ENCODE measurements at places on chromosomes 1 and 21. TPM values are rescaled to one million over a fixed set of nuclear protein-coding genes. Genes with fewer than 3 reads are reported as not detected.

Gene AMY1B
- not detected for total RNA-seq

- DNase-seq: no peak
- H3K27ac ChIP-seq: no peak overlapping the region
- no peaks in the 10 kb centered on the region for H3K27me3 ChIP-seq
- H3K36me3 ChIP-seq: no peaks in the 10 kb centered on the region
- no peaks in the 10 kb centered on the region for H3K4me1 ChIP-seq
- H3K4me3 ChIP-seq: no peak overlapping the region
Measured at GRCh38 chr1:193480755-193481154, 294.3 kb upstream of the B3GALT2 start.

GRCh38 chr1:158649052-158649451 lies 37.5 kb downstream of the SPTA1 start:
- no peaks in the 10 kb centered on the region for H3K4me1 ChIP-seq
- H3K27me3 ChIP-seq: no peaks in the 10 kb centered on the region
- no peaks in the 10 kb centered on the region for H3K36me3 ChIP-seq
- DNase-seq: no peak
- H3K27ac ChIP-seq: no peak overlapping the region
- no peak overlapping the region for H3K4me3 ChIP-seq

Gene A3GALT2
- not detected for total RNA-seq

Gene KLHL17
- total RNA-seq: 30.1 TPM

Gene ROR1
- 73.6 TPM for total RNA-seq

GRCh38 chr1:160436966-160437365 lies 36.6 kb downstream of the VANGL2 start:
- no peaks in the 10 kb centered on the region for H3K27me3 ChIP-seq
- no peak for DNase-seq
- no peak overlapping the region for H3K4me3 ChIP-seq
- no peaks in the 10 kb centered on the region for H3K4me1 ChIP-seq
- H3K27ac ChIP-seq: no peak overlapping the region

Gene FCRL2
- total RNA-seq: not detected

DNA sequence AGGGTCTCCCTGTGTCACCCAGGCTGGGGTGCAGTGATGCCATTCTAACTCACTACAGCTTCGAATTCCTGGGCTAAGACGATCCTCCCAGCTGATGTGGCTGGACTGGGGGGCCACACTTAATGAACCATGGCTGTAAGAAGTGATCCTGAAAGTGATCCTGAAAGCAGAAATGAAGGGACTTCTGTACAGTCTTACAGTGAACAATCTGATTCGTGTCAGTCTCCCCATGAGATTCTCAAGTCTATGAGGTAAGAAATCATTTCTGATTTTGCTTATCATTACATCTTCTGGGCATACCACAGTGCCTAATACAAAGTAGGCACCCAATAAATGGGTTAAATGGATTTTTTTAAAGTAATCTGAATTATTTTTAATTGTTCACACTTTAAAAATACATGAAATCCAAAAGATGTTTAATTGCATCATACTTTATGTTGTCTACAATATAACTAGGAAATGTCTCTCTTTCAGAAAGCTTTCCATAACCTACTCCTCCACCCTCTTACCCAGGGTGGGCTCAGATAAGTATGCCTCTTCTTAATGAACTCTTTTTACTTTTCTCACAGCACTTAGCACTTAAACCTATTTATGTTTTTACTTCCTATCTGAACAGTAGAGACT lies 21.5 kb downstream of the TUT4 start:
- no peaks in the 10 kb centered on the region for H3K27me3 ChIP-seq
- no peak overlapping the region for H3K27ac ChIP-seq
- no peak for DNase-seq

GRCh38 chr1:8745749-8746390 lies 71.6 kb downstream of the RERE start:
- H3K4me1 ChIP-seq: no peaks in the 10 kb centered on the region
- H3K27ac ChIP-seq: no peak overlapping the region
- no peak overlapping the region for H3K4me3 ChIP-seq

DNA sequence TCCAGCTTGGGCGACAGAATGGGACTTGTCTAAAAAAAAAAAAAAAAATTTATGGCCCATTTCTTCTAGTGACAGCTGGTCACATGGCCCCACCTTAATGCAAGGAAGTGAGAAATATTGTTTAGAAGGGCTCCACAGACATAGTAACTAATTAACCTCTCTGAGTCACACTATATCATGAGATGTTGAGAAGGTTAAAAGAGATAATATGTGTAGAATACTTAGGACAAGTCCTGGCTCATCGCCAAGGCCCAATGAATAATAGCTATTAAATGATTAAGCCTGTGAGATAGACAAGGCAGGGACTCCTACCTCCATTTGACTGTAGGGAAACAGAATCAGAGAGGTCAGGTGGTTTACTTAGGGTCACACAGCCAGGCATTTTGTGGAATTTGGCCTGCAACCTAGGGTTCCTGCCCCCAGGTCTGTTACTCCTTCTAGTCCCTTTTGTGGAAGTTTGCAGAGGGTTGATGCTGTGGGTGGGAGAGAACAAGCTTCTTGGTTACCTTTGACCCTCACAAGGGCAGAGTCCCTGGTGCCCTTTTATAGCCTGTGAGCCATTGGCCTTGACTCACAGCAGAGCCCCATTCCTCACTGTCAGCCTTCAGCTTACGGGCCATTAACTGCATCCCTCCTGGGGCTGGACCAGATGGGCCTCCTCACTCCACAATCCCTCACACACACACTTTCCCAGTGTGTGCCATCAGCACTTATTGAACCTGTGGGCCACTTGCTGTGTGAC lies 48.5 kb downstream of the OPRD1 start:
- no peak for DNase-seq
- no peak overlapping the region for H3K27ac ChIP-seq

Gene CYP4B1
- total RNA-seq: not detected

- no peak overlapping the region for H3K4me3 ChIP-seq
- peaks cover 28% of the 10 kb centered on the region for H3K4me1 ChIP-seq
- no peak overlapping the region for H3K27ac ChIP-seq
- H3K36me3 ChIP-seq: peaks cover 14% of the 10 kb centered on the region
Measured at GRCh38 chr1:3787745-3788605, 8.3 kb downstream of the LRRC47 start.

Gene AK5
- 5.2 TPM for total RNA-seq

Gene CTH
- 34.5 TPM for total RNA-seq

DNA sequence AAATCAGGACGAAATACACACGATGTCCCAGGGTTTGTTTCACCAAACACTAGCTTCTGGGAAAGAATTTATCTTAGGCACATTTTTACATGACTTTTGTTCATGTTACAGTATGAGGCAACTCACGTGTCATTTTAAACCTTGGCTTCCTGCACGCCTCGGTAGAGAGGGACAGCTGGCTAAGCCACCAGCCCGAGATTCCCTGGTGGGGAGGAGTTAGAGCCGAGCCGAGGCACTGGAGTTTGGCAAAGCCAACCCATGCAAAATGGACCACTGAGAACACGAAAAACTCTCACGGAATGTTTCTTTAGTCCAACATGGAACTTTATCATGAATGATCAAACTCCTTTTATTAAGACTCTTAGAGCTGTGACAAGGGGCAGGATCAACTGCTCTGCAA lies 240.0 kb downstream of the DYRK1A start:
- no peaks in the 10 kb centered on the region for H3K36me3 ChIP-seq
- DNase-seq: no peak
- no peak overlapping the region for H3K4me3 ChIP-seq
- H3K27ac ChIP-seq: no peak overlapping the region
- H3K4me1 ChIP-seq: no peaks in the 10 kb centered on the region

DNA sequence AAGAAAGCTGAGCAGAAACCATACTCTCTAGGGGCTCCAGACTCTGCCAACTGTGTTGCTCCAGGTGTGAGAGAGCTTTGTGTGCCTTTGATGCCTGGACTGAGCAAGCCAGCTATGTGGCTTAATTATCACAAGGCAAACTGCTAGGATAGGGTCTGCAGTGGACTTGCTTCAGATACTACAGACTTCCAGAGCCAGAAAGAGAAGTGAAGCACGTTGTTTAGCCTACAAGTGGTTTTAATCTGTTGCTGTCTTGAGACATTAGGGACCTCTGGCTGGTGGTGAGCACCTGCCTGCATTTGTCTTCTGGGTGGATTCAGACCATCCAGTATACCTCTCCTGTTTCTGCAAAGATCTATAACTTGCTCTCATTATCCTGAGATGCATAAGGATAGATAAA lies 353.4 kb upstream of the PLXNA2 start:
- no peak overlapping the region for H3K27ac ChIP-seq
- peaks cover 13% of the 10 kb centered on the region for H3K4me1 ChIP-seq
- H3K4me3 ChIP-seq: no peak overlapping the region
- no peaks in the 10 kb centered on the region for H3K36me3 ChIP-seq

- no peak overlapping the region for H3K27ac ChIP-seq
- H3K4me3 ChIP-seq: no peak overlapping the region
- H3K27me3 ChIP-seq: no peaks in the 10 kb centered on the region
- no peaks in the 10 kb centered on the region for H3K36me3 ChIP-seq
- no peak for DNase-seq
- H3K4me1 ChIP-seq: no peaks in the 10 kb centered on the region
Measured at GRCh38 chr21:45769896-45770295, 126.4 kb downstream of the PCBP3 start.

DNA sequence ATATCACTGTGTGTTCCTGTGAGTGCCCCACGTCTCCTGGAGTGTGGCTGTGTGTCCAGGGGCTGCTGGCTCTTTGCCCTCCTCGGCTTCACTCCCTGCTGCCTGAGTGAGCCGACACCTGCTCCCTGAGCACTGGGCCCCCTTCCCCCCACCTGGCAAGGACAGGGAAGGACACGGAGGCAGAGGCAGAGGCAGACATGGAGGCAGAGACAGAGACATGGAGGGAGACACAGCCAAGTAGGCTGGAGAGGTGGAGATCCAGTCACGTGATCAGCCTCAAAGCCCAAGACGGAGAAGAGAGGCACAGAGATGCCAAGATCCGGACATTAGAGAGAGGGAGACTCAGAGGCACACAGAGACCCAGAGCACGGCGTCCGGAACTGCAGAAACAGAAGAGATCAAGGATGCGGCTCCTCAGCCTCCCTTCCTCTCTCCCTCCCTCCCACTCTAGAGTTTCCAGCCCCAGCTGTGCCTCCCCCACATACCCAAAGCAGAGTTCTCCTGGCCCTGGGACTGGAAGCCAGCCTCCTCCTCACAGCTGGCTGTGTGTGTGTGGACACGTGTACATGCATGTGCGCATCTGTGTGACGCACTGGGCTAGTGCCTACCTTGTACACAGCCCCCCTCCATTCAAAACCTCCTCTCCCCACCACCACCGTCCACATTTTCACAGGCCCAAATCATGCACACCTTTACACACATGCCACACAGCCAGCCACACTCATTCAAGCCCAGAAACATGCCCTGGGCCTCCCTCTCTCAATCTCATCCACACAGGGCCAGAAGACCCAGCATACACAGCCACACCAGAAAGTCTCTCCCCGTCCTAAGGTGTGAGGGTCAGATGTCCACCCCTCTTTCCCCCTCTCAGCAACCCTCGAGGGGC lies 39.1 kb upstream of the WASF2 start:
- H3K36me3 ChIP-seq: no peaks in the 10 kb centered on the region
- no peak overlapping the region for H3K27ac ChIP-seq
- H3K4me1 ChIP-seq: peaks cover 37% of the 10 kb centered on the region
- H3K4me3 ChIP-seq: peak overlapping the region; percentile 2
- H3K27me3 ChIP-seq: no peaks in the 10 kb centered on the region

GRCh38 chr21:29359718-29360117 lies 61.0 kb downstream of the BACH1 start:
- no peak overlapping the region for H3K4me3 ChIP-seq
- no peaks in the 10 kb centered on the region for H3K4me1 ChIP-seq

DNA sequence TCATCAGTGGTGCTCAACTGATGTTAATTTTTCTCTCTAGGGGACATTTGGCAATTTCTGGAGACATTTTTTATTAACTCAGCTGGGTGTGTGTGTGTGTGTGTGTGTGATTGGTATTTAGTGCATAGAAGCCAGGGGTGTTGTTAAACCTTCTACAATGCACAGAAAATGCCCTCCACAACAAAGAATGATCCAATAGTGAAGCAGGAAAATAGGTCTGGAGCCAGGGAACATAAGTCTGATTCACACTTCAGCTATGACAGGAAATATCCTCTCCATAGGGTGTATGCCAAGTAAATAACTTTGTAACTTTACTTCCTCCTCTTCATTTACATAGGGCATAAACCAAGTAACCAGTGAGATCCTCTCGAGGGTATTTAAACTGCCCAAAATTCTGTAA lies 25.1 kb upstream of the TMEM61 start:
- no peak for DNase-seq
- H3K4me3 ChIP-seq: no peak overlapping the region
- H3K27me3 ChIP-seq: no peaks in the 10 kb centered on the region
- H3K27ac ChIP-seq: no peak overlapping the region

- no peak overlapping the region for H3K4me3 ChIP-seq
- H3K27ac ChIP-seq: no peak overlapping the region
- H3K36me3 ChIP-seq: no peaks in the 10 kb centered on the region
- H3K27me3 ChIP-seq: no peaks in the 10 kb centered on the region
Measured at GRCh38 chr1:89689234-89689633, 56.3 kb downstream of the LRRC8C start.

DNA sequence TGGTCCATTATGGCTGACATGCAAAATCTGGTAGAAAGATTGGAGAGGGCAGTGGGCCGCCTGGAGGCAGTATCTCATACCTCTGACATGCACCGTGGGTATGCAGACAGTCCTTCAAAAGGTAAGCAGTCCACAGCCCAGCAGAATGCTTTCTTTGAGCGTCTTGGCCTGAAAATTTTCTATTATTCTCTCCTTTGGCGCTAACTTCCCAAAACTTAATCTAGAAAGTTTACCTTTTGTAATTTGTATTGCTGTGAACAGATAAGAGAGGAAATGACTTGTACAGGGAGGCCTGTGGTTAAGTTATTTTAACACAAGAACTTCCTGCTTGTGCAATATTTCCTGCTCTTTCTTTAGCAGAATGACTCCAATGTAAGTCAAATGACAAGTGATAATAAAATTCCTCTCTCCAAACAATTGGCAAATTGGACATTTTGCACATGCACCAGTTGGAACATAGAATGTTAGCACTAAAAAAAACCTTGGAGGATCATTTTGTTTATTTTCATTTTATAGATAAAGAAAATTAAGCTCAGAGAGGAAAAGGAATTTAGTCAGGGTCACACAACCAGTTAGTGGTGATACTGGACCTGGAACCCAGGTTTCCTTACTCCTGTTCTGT lies 18.9 kb downstream of the CAP1 start:
- no peak overlapping the region for H3K4me3 ChIP-seq
- H3K27ac ChIP-seq: 0 out of 2 replicates have a peak overlapping the region, but pooled peaks have one; percentile 2
- H3K36me3 ChIP-seq: peaks cover 36% of the 10 kb centered on the region
- H3K4me1 ChIP-seq: peaks cover 5% of the 10 kb centered on the region
- no peaks in the 10 kb centered on the region for H3K27me3 ChIP-seq

- no peak overlapping the region for H3K4me3 ChIP-seq
- no peaks in the 10 kb centered on the region for H3K36me3 ChIP-seq
- H3K4me1 ChIP-seq: no peaks in the 10 kb centered on the region
- no peaks in the 10 kb centered on the region for H3K27me3 ChIP-seq
- H3K27ac ChIP-seq: no peak overlapping the region
Measured at GRCh38 chr1:168963601-168964000, 142.9 kb upstream of the ATP1B1 start.

Gene TRIM67
- not detected for total RNA-seq

Gene CLDN17
- total RNA-seq: not detected

- peaks cover 2% of the 10 kb centered on the region for H3K4me1 ChIP-seq
- H3K27ac ChIP-seq: no peak overlapping the region
- H3K36me3 ChIP-seq: no peaks in the 10 kb centered on the region
- no peaks in the 10 kb centered on the region for H3K27me3 ChIP-seq
Measured at GRCh38 chr1:159207774-159208173, 3.1 kb downstream of the ACKR1 start.

Gene SPTA1
- not detected for total RNA-seq

Measured in H1 (cell line).